ENCODE measurements at places on chromosomes 12 and 14.

- H3K27ac ChIP-seq, result no peak overlapping the region
- peaks cover 49% of the 10 kb centered on the region for H3K4me1 ChIP-seq
- H3K27me3 ChIP-seq, result no peaks in the 10 kb centered on the region
- peaks cover 61% of the 10 kb centered on the region for H3K36me3 ChIP-seq
- H3K4me3 ChIP-seq, result no peak overlapping the region
Observed at GRCh38 chr14:101878822-101879528, 85.4 kb upstream of the DYNC1H1 start.

- H3K4me1 ChIP-seq, result no peaks in the 10 kb centered on the region
- H3K36me3 ChIP-seq, result no peaks in the 10 kb centered on the region
- DNase-seq, result no peak
- H3K27ac ChIP-seq, result no peak overlapping the region
- H3K4me3 ChIP-seq, result no peak overlapping the region
Observed at GRCh38 chr12:18750085-18750484, 12.2 kb downstream of the CAPZA3 start.

DNA sequence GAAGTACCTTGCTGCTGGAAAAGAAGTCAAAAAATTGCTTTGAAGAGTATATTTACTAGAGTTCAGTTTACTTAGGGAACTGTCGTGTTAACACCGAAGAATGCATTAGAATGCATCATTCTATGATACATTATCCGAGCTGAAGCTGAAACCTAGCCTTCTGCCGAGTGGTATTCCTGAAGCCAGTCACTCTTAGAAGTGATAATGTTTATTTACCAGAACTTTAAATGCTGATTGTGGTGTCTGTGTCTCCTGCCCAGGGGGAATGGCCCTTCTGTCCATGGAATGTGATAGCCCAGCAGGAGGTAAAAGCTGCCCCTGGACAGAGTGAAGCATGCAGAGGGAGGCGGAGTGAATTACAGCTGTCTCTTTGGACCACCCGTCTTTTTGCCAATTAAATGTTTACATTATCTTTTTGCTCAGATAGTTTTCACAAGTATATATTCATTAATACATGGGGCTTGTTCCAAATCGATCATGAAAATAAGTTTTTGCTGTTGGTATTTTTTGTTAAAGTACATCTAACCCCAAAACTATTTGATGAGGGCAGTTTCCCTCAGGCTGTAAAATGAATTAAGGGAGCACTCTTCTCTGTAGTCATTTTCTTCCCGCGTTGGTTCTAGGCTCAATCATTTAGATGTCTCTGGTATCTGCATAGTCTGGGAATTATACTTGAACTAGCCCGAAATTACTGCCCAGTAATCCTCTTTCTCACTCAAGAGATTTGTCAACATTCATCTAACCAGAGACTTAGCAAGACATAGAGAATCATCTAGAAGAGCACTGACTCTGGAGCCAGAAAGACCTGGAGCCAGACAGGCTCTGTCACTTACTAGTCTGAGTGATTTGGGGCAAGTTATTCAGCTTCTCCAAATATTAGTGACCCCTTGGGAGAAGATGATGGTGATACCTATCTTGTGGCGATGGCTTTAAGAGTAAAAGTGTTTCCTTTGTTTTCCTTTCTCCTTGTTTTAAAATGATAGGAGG, 147.6 kb downstream of the CRADD start:
- no peak overlapping the region for H3K27ac ChIP-seq
- no peak overlapping the region for H3K4me3 ChIP-seq
- peaks cover 3% of the 10 kb centered on the region for H3K36me3 ChIP-seq
- H3K4me1 ChIP-seq, result peaks cover 4% of the 10 kb centered on the region

DNA sequence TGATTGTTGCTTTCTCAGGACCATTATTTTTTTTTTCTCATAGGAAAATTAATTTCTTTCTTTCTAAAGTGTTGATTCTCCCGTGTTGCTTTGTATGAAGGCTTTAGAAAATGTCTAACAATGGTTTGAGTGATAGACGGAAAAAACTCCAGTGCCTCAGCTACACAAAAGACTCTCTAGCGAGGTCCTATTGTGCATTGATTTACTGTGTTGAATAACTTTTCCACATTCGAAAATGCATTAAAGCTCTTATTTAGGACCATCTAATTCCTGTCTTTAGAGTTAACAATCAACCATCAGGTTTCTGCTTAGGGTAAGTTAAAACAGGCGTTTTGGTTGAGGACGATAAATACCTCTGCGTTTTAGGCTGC, 99.6 kb downstream of the PTPN11 start:
- H3K36me3 ChIP-seq, result no peaks in the 10 kb centered on the region
- H3K4me3 ChIP-seq, result no peak overlapping the region
- H3K27me3 ChIP-seq, result peaks cover 4% of the 10 kb centered on the region
- no peak overlapping the region for H3K27ac ChIP-seq
- DNase-seq, result no peak

GRCh38 chr12:93573552-93574223, 1.2 kb downstream of the SOCS2 start:
- H3K27me3 ChIP-seq, result peaks cover 18% of the 10 kb centered on the region
- peak; percentile 28 for DNase-seq
- H3K4me1 ChIP-seq, result peaks cover 62% of the 10 kb centered on the region
- peak overlapping the region; percentile 90 for H3K27ac ChIP-seq

- H3K4me3 ChIP-seq, result no peak overlapping the region
- no peaks in the 10 kb centered on the region for H3K27me3 ChIP-seq
- H3K4me1 ChIP-seq, result peaks cover 20% of the 10 kb centered on the region
Observed at GRCh38 chr12:98533723-98534251, 18.4 kb downstream of the TMPO start.

- DNase-seq, result no peak
- no peaks in the 10 kb centered on the region for H3K36me3 ChIP-seq
- H3K4me3 ChIP-seq, result peak overlapping the region; percentile 32
- peaks cover 16% of the 10 kb centered on the region for H3K4me1 ChIP-seq
Observed at GRCh38 chr12:84910549-84911241, 1.9 kb downstream of the SLC6A15 start.

GRCh38 chr14:28778138-28779117, 11.8 kb downstream of the FOXG1 start:
- H3K36me3 ChIP-seq, result no peaks in the 10 kb centered on the region
- peaks cover 38% of the 10 kb centered on the region for H3K27me3 ChIP-seq
- no peak for DNase-seq
- H3K27ac ChIP-seq, result no peak overlapping the region
- no peak overlapping the region for H3K4me3 ChIP-seq

DNA sequence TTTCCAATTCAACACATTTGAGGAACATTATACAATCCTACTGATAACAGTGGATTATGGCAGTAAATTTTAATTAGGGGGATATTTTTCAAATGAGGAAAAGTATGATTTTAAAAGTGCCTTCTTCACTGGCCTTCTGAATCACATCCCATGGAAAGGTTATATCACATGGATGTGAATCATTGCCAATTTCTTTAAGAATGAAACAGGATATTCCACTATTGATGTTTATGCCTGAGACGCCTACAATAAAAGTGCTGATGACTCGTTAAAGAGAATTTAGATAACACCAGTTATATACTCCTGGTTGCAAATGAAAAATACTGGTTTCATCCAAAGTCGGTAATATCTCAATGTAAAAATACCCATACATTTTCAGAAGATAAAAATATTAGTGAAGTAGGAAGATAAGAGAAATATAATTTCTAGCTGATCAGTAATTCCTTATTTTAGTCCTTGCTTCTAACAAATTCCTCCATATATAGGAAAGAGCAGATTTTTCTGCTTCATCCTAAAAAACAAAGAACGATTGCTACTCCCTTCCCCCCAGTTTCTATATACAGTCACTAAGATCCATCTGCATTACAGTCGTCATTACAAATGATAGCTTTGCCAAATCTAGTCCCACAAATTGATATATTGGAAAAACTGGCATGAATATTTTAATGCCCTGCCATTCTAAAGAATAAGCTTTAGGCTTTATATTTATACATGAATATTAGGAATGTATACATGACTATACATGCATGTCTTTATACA, 139.5 kb upstream of the SOX5 start:
- no peak overlapping the region for H3K4me3 ChIP-seq
- no peak for DNase-seq
- H3K27ac ChIP-seq, result no peak overlapping the region
- H3K27me3 ChIP-seq, result no peaks in the 10 kb centered on the region
- no peaks in the 10 kb centered on the region for H3K4me1 ChIP-seq

DNA sequence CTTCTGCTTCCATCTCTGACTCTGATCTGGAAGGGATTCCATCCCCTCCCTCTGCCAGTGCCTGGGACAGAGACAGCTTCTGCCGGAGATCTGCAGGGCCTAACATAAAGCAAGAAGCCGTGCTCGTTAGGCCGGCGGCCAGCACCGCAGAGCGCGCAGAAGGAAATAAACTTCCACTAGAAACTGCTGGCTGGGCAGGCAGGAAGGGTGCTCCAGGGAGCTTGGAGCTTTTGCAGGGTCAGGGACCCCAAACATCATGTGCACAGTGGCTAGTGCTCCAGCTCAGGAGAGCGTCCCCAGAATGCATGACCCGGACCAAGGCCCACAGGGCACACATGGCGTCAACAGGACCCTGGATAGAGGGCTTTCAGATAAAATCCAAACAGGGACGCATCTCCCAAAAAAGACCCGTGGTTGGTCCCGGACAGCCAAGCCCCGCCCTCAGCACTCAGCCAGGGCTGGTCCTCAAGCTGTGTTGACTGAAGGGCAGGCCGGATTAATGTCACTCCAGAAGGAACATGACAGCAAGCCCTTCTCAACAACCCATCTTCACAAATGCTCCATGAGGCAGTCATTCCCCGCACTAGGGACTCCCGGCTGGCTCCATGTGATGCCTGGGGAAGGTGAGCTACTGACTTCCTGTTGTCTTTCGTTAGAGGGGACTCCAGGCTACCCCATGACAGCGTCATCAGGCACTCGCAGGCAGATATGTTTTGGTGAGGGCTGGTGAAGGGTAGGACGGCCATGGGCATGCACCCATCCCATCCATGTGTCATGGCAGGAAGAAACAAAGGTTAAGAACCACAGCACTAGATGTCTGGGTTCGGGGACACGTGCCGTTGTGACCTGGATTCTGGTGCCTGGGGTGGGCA, 121.5 kb downstream of the CALM1 start:
- H3K4me3 ChIP-seq, result no peak overlapping the region
- peaks cover 8% of the 10 kb centered on the region for H3K27me3 ChIP-seq
- no peaks in the 10 kb centered on the region for H3K36me3 ChIP-seq
- no peak overlapping the region for H3K27ac ChIP-seq
- no peaks in the 10 kb centered on the region for H3K4me1 ChIP-seq

DNA sequence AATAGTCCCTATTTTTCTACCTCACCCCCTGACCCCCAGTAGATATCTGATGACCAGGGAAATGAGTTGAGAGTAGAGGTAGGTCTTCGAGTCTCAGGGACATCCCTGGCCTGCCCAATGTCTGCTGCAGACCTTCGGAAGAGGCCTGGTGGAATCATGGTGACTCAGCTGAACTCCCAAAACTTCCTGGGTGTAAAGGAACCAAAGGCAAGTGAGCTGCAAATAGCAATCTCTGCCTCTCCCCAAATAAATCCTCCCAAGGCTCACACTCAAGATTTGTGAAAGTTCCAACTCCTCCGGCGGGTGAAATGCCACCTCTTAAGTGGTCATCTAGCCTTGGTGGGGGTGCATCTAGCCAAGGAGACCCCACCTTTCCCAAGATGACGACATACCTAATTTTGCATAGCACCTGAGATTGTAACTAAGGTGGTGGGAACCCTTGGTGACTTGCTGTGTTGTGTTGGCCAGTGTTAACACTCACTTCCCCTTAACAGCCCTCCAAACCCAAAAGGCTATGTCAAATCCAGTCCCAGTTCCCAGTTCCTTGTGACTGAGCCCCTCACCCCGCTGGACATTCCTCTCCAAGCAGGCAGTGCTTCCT, 6.3 kb downstream of the ZFP36L1 start:
- peak overlapping the region; percentile 93 for H3K27ac ChIP-seq
- peak overlapping the region; percentile 70 for H3K4me3 ChIP-seq
- no peaks in the 10 kb centered on the region for H3K27me3 ChIP-seq
- H3K4me1 ChIP-seq, result peaks cover 78% of the 10 kb centered on the region
- peaks cover 58% of the 10 kb centered on the region for H3K36me3 ChIP-seq
- DNase-seq, result no peak

- H3K27me3 ChIP-seq, result peaks cover 3% of the 10 kb centered on the region
- no peak overlapping the region for H3K4me3 ChIP-seq
- no peaks in the 10 kb centered on the region for H3K4me1 ChIP-seq
- DNase-seq, result no peak
- no peak overlapping the region for H3K27ac ChIP-seq
Observed at GRCh38 chr12:13676880-13677279, 304.5 kb downstream of the GRIN2B start.

DNA sequence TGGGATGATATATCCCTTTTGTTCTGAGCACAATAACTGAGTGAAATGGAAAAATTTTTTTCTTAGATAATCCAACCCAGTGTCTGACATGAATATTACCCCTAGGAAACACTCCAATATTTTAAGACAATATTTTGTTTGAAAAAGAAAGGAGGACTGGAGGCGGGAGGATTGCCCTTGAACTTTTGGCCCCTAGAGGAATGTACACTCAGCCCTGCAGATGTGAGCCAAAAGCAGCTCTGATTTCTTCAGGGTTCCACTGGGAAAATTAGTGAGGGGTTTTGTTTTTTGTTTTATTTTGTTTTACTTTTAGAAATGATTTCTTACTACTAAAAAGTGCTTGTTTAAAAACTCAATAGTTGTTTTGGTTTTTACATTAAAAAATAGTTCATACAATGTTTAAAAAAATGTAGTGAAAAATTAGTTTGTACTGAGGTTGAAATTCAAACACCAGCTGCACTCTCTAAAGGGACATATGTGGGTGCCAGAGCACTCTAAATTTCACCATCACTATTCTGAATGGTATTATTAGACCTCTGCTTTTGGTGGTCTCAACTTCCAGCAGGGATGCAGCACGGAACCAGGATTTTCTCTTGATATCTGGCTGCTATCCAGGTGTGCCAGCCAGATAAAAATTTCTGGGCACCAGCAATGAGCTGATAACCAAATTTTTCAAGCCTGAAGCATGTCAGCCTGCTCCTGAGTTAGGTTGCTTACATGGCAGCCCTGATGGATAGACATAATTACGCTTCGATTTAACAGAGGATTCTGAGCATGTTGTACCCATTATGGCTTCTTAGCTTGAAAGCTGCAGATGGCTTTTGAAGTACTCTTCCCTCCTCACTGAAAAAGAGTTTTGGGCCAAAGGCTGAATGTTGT, 141.9 kb downstream of the ANO6 start:
- H3K36me3 ChIP-seq, result peaks cover 39% of the 10 kb centered on the region
- no peak overlapping the region for H3K4me3 ChIP-seq
- DNase-seq, result no peak
- no peak overlapping the region for H3K27ac ChIP-seq
- no peaks in the 10 kb centered on the region for H3K27me3 ChIP-seq

DNA sequence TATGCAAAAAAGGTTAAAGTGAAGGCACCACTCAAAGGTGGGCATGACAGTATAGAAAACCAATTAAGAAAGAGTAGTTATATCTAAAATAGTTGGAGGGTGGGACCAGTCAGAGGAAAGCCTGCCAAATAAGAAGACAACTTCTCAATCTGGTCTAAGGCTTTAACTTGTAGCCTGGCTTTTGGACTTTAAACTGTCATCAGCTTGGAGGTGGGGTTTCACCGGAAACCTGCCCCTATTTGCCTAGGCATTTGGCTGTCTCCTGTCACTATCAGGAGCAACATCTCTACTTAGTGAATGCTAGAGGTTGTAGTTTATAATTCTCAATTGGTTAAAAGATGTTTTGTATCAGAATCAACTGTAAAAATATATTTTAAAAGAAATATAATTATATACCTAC, 107.3 kb downstream of the SLCO1B3 start:
- no peak overlapping the region for H3K4me3 ChIP-seq
- no peaks in the 10 kb centered on the region for H3K36me3 ChIP-seq
- no peaks in the 10 kb centered on the region for H3K27me3 ChIP-seq
- no peak for DNase-seq
- no peak overlapping the region for H3K27ac ChIP-seq
- no peaks in the 10 kb centered on the region for H3K4me1 ChIP-seq

GRCh38 chr12:28035500-28035899, 63.0 kb upstream of the PTHLH start:
- H3K4me1 ChIP-seq, result no peaks in the 10 kb centered on the region
- no peaks in the 10 kb centered on the region for H3K36me3 ChIP-seq
- H3K27me3 ChIP-seq, result no peaks in the 10 kb centered on the region
- DNase-seq, result no peak
- no peak overlapping the region for H3K4me3 ChIP-seq

All from activated naive CD4-positive, alpha-beta T cell treated with anti-CD3 and anti-CD28 coated beads, Interleukin-2, amount 10 ng/mL, durations not matched to agents 7 days and 5 days (primary cell).